ENCODE measurements at places on chromosomes 2 and 18.

- DNase-seq = peak; percentile 88
Measured at GRCh38 chr18:57029761-57030160, 117.1 kb upstream of the BOD1L2 start.

- DNase-seq = peak; percentile 94
Measured at GRCh38 chr2:120066800-120067547, 54.1 kb downstream of the EPB41L5 start.

GRCh38 chr2:31390324-31390723 is 24.2 kb downstream of the XDH start:
- no peak for DNase-seq

DNA sequence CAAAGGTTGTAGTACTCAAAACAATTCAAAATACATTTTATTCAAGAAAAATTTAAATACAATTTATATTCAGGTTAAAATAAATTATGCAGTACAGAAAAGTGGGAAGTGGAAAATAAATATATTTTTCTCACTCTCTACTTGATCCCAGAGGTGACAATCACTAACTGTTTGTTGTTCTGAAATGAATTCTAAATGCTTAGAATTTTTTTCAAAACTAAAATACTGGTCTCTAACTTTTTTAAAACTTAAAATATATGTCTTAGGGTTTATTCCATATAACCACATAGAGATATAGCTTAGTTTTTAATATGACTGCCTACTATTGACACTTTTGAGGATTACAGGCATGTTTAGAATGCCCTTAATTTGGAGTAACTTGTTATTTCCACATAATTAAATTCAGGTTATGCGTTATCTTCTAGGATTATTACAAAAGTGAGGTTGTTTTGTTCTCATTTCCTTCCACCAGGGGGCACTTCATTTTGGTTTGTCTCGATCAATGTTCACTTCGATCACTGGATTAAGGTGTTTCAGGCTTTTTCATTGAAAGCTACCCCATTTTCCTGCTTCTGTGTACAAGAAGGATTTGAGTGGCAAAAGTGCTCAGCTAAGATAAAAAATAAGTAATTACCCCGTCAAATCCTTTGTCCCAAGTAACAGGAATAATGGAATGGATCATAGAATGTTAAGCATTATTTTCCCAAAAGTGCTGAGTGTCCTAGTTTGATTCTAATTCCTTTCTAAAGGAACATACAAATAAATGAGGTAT is 27.1 kb upstream of the TFPI start:
- peak; percentile 44 for DNase-seq

GRCh38 chr18:959854-960253 is 55.2 kb downstream of the ADCYAP1 start:
- DNase-seq = no peak

DNA sequence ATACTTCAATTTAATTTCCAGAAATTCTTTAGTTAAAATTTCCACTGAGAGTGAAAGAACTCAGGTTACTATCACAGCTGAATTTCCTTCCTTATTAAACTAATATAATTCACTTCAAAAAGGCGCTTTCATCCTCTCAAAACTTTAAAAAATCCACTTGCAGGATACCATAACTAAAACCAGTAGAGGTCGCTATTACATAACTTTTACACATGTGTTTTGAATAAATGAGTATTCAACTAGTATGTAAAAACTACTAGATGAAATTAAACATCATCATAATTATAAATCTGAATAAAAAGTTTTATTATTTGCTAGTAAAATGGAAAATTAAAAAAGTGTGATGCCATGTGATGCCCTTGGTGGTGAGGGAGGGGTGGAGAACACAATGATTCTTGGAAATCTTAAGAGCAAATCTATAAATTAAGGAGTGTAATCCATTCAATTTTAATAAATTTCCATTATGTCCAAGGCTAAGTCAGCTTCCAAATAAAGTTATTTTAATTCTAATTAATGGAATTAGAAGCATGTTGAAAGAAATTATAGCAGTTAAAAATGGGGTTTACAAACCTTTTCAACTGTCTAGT is 61.4 kb downstream of the SOS1 start:
- peak; percentile 46 for DNase-seq

DNA sequence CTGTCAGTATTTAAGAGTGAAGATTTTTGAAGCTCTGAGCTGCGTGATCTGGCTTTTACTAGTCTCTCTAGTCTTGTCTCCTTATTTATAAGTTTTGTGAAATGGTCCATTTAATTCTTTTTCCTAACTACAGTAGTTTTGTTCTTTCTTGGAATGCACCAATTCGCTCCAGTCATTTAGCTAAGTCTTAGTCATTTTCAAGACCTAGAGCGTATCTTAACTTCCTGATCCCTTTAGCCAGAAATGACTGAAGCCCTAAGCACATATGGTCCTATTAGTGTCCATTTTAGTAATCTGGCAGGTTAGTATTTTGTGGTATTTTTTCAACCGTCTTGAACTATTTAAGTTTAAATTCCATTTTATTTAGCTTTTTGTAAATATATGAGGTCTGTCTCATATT is 3.6 kb downstream of the BIRC6 start:
- no peak for DNase-seq

GRCh38 chr2:52956766-52957165 is 810.8 kb upstream of the CHAC2 start:
- DNase-seq = no peak

GRCh38 chr2:160075171-160075570 is 12.8 kb upstream of the PLA2R1 start:
- no peak for DNase-seq

DNA sequence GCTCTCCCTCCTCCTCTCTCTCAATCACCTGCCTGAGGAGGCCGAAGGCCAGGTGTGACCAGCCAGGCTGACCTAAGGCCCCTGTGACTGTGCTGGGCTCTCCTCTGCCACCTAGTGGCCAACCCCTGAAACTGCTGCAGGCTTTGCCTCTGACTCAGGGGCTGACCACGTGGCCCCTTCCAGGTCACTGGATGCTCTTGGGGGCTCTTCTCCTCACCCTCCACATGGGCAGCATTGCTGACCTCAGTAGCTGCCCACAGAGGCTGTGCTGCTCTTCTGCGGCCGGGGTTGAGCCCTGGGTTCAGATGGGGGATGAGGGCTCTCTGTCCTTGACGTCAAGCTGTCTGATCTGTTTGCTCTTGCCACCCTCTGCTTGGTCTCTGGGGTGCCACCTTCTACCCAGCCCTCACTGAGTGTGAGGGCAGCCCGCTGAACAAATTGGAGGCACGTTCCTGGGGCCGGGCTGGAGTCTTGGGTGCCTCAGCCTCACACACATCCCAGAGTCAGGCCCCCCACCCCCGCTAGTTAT is 122.7 kb downstream of the TWIST2 start:
- DNase-seq = no peak

- DNase-seq = no peak
Measured at GRCh38 chr2:64792995-64793639, 139.4 kb upstream of the SERTAD2 start.

DNA sequence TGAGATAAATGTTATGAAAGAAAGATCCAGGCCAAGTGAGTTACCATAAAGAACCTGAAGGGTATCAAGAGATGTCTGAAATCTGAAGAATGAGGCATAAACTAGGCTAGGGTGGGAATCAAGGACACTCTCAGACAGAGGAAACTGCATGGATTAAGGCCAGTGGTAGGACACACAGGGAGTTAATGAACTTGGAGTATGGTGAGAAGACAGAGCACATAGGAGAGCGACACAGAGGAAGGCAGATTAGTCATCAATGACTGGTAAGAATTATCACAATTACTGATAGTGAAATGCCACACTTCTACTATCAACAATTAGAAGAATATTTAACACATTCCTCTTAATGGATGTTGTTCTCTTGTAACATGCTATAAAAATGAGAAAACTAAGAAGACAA is 76.9 kb downstream of the TTC21B start:
- no peak for DNase-seq

GRCh38 chr18:53422896-53423295 is 801.6 kb downstream of the MBD2 start:
- no peak for DNase-seq

DNA sequence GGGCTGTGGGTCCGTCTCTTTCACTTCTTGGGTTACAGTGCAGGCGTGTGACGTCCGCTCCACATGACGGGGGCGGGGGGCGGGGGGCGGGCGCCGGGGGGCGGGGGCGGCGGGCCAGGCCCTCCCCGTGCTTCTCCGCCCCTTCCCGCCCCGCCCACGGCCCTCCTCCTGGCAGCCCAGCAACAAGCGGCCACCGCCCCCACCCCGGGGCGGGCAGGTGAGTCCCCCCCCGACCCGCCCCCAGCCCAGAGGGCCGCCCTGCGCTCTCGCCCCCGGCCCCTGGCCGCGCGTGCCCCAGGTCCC is 3.6 kb downstream of the ZNF516 start:
- DNase-seq = no peak

DNA sequence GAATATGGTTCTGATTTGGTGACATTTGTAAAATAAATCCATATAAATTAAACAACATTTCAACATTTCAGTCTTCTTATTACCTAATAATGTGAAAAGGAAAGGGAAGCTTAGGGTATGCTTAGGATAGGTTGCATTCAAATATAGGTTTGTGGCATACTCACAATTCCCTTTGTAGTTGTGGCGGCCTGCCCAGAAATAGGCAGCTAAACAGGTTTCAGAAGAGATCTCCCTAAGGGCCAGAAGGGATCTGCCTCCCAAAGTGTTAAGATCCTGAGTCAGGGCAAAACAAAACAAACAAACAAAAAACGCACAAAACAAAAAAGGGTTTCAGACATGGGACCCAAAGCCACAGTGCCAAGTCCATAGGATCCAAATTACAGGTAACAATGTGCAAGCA is 41.4 kb upstream of the TCF7L1 start:
- DNase-seq = no peak

DNA sequence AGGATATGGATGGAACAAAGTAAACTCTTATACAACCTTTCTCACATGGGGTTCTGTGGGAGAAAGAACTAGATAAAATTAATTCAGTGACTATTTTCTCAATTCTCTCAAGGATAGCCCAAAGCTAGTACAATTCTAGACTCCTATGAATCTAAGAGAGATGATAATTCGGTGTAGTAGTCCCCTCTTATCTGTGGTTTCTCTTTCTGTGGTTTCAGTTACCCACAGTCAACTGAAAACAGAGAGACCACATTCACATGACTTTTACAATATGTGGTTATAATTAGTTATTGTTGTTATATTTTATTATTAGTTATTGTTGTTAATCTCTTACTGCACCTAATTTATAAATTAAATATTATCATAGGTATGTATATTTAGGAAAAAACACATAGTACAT is 53.5 kb upstream of the C2orf15 start:
- DNase-seq = no peak

- no peak for DNase-seq
Measured at GRCh38 chr2:105309147-105309545, 20.4 kb downstream of the TGFBRAP1 start.

GRCh38 chr2:159963700-159964099 is 98.7 kb downstream of the PLA2R1 start:
- DNase-seq = no peak

DNA sequence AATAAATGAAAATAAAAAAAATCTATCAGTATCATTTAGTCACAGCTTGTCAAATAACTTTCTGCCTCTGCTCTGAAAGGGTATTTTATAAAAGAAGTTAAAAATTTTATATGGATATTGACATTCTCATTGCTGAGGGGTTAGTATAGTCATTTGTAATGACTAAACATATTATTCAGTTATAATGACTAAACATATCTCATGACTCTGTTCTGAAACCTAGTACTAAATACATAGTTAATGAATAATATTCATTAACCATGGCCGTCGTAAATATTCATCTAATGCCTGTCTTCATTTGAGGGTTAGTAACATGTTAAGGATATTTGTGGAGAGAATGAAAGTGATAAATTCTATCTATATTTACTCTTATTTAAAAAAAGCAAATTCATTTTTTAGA is 69.1 kb upstream of the MAP4K3 start:
- no peak for DNase-seq

GRCh38 chr18:46156843-46157242 is 52.7 kb downstream of the HAUS1 start:
- DNase-seq = no peak

- peak; percentile 59 for DNase-seq
Measured at GRCh38 chr2:159613091-159613490, 3.3 kb downstream of the BAZ2B start.

- DNase-seq = no peak
Measured at GRCh38 chr2:10196110-10196892, 73.8 kb downstream of the RRM2 start.

GRCh38 chr2:207619764-207620203 is 5.4 kb downstream of the METTL21A start:
- no peak for DNase-seq

- DNase-seq = no peak
Measured at GRCh38 chr2:36507408-36507812, 90.6 kb downstream of the FEZ2 start.

DNA sequence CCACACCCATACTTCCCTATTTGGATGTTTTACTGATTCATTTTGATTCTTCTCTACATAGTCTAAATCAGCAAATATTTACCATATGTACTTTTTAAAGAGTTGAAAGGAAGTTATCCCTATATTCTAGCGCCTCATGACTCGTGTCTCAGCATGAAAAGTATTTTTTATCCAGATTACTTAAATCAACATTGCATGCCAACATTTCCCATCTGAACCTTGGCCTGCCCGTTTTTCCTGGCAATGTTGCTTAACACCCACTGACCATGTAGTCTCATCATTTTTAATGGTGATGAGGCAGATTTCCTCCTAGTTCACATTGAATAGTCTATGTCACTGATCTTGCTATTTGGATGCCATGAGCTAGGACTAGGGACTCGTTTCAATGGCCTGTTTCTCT is 13.2 kb upstream of the SCYGR5 start:
- DNase-seq = no peak

- DNase-seq = no peak
Measured at GRCh38 chr2:35545301-35545700, 810.3 kb upstream of the CRIM1 start.

- DNase-seq = no peak
Measured at GRCh38 chr18:7020995-7021777, 96.4 kb downstream of the LAMA1 start.

DNA sequence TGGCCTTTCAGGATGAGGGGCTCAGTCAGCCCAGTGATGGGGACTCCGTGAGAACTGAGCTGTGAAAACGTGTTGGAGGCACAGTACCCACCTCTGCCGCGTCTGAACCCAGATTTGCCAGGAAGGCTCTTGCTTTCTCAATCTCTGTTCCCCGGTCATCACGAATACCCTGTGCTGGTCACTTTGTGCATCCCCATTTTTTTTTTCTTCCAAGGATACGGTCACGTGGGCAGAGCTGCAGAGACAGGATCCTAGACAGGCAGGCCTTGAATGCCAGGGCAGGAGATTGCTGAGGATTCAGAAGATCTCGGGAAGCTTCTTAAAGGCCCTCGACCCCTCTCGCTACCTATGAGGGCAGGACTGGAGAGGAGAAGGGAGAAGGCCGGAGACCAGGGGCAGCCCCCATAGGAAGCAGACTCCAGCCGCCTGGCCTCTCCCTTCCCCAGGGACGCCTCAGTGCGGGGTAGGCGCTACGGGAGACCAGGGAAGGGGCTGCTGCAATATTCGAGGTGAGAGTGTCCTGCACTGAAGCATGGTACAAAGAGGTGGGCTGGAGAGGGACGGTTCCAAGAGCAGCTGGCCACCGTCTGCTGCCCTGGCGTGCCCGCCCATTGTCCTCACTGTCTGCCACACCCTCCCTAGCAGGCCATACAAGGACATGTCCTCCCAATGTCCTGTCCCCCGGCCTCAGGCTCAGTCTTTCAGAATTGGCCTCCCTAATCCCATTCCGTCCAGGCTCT is 29.0 kb upstream of the TAF1B start:
- DNase-seq = no peak

GRCh38 chr2:169071455-169071854 is 2.1 kb downstream of the DHRS9 start:
- no peak for DNase-seq

All from NCI-H526 treated with DMSO at 0.1 percent for 48 hours (cell line).